ENCODE measurements at places on chromosomes 13 and 19.

- DNase-seq: no peak
Measured at GRCh38 chr13:63853816-63854215, 2438.2 kb upstream of the PCDH20 start.

DNA sequence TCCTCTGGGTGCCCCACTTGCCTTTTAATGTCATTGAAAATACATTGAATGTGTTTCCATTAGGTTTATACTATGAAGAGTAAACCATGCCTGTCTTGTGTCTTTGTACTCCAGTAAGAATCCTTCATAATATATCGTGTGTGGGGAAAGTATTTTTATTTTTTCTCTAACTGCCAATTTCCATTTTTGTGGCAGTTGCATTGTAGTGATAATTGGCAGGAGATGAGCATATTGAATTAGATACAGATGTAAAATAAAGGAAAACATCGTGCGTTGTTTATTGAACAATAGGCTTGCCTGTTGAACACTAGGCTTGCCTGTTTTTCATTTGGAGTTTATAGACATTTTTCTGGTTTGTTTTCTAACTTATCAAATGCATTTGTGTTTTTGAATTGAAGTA, 218.8 kb downstream of the NBEA start:
- DNase-seq: no peak

GRCh38 chr19:2288818-2289713, 7.1 kb upstream of the PEAK3 start:
- no peak for DNase-seq

DNA sequence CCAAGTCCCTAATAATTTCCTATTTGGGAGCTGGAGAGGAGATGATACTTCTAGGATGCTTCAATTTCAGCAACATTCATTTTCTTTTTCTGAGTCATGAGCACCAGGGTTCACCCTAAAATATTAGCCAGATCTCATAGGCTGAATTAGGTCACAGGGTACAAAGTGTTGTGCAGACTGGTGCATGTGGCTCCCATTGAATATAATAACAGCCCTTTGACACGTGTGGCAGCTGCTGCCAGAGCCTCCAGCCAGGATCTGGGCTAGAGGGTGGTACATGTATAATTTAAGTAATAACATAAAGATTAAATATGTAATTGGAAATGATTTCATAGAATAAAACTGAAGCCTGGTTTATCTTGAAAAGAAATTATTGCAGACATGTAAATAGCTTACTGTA, 244.9 kb downstream of the ATP8A2 start:
- DNase-seq: no peak

DNA sequence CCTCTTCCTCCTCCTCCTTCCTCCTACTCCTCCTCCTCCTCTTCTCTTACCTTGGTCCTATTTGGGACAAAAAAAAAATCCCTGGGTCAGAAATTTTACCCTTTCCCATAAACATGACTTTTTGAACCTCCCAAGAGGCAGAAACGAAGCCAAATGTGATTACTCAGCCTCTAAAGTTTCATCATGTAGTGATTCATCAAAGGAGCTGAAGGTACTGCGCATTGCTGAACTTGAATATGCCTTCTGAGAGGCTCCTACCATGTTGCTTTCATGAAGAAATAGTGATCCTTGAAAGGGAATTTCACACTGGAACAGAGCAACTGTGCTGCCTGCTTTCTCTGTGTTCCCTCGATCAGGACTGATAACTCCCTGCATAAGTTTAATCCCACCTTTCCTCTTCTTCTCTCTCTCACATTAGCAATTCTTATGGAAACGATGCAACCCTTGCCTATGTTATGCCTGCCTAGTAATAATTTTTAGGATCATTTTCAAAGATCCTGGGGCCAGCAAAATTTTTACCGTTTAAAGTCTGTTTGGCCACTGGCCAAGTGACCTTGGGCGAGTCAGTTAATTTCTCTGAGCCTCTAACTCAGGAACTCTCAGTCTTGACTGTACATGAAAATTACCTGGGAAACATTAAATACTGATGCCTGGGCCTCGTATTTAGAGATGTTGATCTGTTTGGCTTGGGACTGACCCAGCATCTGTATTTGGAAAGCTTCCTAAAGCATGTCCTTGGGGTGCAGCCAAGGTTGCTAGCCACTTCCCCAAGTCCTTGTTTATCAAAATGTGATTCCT, 149.5 kb downstream of the DCT start:
- DNase-seq: no peak

- DNase-seq: no peak
Measured at GRCh38 chr13:69866555-69866954, 241.1 kb upstream of the ATXN8OS start.

DNA sequence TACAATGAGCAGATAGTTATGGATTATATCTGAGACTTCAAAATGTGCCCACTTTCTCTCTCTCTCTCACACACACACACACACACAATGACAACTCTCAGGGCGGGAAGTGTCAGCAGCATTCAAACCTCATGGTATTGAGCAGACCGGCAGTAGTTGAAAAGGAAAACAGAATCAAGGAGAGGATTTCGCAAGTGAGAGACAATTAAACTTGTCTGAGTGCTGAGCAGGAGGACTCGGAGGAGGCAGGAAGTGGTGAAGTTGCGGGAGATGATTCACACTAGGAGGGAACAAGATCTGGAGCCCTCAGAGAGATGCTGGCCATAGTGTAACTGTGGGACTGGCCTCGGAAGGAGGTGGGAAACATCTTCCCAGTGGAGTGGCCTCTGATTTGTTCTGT, 353.1 kb downstream of the EFNB2 start:
- no peak for DNase-seq

DNA sequence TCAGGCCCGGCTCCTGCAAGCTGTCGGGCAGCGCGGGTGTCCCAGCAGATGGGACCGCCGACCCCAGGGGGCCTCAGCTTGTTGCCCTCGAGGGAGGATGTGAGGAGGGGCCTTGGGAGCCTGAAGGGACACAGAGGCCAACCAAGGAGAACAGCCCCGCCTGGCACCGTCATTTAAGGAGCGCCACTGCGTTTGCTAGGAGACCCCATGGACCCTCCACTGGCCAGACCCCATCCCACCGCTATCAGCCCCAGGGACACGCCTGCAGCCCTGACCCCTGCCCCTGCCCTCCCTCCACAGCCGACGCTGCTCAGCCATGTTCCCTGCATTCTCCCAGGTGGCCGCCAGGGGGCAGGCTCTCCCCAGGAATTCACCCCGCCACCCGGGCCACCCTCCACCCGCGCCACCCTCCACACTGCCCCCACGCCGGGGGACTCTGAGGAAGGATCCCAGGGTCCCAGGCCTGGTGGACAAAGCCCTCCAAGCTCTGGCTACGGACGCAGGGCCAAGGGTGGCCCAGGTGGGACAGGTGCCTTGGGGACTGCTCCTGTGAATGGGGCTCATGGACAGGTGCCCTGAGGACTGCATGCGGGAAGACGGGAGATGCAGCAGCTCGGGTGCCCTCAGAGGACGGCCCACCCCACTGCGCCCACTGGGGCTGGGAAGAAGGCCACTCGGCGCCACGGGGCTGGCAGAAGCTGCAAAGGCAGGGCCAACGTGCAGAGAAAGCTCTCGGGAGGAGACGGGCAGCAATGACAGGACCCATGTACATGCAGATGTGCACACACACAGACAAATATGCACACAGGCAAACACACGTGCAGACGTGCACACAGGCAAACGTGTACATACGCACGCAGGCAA, 34.4 kb downstream of the PIP5K1C start:
- peak; percentile 70 for DNase-seq

DNA sequence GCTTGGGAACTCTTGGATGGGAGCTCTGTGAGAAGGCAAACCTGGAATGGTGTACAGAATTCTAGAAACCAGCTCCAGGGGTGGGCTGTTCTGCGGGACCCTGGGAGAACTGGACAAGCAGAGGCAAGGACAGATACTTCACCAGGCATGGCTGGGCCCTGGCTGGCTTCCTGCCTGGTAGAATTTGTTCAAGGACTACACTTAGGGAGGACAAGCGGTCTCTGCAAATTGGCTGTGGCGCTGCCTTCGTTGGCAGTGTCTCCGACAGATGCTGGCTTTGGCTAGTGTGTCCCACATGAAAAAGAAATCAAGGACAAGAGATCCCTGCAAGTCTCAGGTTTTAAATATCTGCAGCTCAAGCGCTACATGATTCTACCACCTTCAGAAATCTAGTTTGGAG, 12.4 kb downstream of the CEBPG start:
- no peak for DNase-seq

- peak; percentile 48 for DNase-seq
Measured at GRCh38 chr19:4455719-4456475, 1.7 kb downstream of the UBXN6 start.

DNA sequence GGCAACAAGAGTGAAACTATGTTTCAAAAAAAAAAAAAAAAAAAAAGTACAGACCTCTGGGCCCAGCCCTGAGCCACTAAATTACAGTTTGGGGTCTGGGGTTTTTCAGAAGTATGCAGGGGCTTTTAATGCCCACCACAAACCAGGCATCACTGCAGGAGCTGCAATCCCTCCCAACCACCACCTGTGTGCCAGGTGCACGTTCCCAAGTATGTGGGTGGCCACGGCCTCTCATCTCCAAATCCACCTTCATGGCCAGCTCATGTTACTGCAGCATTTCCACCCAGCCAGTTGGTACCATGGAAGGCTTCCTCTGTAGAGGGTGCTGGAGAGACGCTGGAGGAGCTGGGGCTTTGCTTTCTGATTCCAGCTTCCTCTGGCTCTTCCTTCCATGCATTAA, 26.5 kb downstream of the CEP89 start:
- no peak for DNase-seq

DNA sequence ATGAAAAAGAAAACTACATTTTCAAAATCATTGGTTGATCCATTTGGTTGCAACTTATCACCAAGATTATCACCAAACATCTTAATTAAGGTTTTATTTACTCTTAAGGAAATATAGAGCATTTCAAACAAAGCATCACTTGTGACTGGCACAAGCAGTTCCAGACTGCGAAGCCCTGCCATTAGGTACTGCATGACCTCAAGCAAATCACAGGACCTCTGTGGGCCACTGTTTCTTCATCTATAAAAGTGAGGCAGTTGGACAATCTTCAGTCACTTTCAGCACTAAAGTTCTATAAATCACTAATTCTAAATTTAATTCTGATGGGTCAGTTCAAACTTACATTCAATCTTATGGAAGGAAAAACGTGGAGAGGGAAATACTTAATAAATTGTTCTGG, 2.0 kb downstream of the ELF1 start:
- no peak for DNase-seq

DNA sequence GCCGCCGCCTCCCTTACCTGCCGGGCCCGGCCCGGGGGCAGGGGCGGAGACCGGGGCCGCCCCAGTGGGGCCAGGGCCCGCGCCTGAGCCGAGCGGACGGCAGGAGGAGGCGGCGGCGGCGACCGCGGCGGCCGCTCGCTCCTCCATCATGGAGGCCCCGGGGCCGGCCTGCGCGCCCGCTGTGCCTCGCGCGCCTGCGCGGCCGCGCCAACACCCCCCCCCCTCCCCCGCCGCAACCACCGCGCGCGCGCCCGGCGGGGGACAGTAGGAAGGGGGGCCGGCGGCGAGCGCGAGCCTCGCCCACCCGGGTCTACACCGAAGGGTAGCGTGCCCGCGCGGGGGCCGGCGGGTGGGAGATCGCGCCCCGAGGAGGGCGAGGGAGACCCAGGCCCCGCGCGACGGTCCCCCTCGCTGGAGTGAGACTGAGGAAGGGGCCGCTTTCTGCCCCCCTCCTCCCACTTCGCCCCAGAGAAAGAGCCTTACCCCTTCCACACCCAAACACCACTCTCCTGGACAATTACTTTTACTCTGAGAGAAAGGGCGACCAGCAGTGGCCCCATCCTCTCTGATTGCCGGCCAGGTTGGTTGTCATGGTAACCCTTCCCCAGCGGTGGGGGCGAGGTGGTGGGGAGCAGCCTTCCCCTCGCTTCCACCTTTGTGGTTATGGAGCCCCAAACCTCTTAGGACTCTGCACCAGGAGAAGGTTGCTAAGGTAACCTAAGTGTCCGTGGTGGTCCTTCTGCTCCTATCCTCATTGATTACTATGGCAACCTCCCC, at the start of gene STRN4:
Gene STRN4 (minus strand): TSS at position 170 of the 777 bp plus-strand sequence. CDS start 20 bp downstream, at position 150.
- peak; percentile 71 for DNase-seq

DNA sequence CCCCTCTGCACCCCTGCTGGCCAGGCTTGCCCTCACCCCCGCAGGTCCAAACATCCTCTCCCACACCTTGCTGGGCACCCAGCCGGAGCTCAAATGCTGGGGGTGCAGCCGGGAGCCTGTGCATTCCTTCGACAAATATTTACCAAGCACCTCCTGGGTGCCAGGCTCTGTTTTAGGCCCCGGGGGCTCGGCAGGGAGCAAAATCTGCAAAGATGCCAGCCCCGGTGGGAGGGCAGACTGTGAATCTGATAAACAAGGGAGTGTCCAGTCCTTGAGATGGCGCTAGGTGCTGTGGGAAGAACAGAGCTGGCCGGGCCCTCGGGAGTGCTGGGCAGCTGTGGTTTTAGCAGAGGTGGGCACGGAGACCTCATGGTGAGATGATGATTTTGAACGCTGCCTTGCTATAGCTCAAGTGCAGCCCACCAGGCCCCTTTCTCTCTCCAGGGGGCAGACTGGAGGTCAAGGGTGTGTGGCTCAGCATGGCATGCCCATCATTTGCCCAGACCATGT, 10.6 kb downstream of the NFIX start:
- DNase-seq: no peak

Data from BE2C (cell line).